K562 (cell line): ENCODE measurements at places on chromosomes 7 and 10.

DNA sequence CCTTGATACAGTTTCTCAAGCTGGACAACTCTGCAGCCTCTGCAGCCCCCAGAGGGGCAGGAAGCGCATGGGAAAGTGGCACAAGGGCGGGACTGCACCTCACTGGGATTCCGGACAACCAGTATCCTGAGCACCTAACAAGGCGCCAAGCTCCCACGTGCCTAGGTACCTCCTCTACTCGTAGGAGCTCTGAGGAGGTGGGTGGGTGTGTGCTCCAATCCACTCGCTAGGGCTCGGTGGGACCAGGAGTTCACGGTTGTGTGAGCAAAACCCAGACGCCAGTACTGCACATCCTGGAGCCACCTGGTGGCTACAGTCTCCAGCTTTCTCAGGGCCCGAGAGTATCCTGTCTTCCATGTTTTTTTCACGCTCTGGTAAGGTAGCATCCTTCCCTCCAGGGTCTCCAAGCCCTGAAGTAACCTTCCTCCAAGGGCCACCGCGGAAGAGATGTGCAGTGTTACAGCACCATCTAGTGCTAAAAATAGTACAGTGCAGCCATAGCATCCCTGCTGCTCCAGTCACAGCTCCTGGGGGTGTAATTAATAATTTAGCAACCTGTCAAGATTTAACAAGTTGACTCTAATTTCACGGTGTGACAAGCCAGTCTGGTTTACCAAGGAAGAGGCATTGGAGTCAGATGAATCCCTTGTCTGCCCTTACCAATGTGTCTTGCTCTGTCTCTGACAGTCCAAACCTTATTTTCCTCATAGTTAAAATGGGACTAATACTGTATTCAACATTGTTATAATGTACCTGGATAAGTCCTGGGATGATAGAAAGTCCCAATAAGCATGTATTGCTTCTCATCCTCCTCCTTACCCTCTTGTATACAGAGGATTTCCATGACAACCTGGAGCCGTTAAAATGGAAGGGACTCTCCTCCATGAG is 70.4 kb downstream of the HERPUD2 start:
- peak; percentile 69 for DNase-seq

GRCh38 chr10:58464956-58465355 is 47.7 kb upstream of the BICC1 start:
- no peak for DNase-seq

GRCh38 chr7:3691478-3692158 is 390.6 kb downstream of the SDK1 start:
- DNase-seq, result no peak

GRCh38 chr7:109503421-109503820 is 933.7 kb downstream of the DNAJB9 start:
- DNase-seq, result no peak

GRCh38 chr7:7704867-7705266 is 13.5 kb downstream of the RPA3 start:
- no peak for DNase-seq

DNA sequence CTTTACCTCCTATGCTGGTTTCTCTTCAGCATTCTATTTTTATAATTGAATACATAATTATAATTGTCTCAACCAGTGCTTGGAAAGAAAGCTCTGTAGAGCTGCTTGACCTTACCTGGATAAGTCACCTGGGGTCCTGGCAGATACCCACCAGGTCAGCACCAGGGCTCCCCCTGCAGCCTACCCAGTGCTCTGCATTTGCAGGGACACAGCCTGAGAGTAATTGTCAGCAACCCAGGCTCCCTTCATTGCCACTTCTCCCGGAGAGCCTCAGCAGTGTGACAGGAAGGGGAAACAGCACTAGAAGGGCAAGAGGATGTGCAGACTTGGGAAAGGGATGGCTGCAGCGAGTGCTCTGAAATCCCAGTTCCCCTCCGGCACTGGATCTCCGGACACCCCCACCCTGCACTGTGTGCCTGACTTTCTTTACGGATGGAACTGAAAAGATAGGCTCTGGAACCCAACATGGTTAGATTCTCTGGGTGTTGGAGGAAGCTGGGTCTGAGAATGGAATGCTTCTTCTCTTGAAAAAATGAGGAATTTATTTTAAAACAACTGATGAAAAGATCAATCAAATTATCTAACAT is 11.4 kb upstream of the PAX4 start:
- DNase-seq, result peak; percentile 51
